ENCODE measurements at places on chromosomes 6 and 20.

DNA sequence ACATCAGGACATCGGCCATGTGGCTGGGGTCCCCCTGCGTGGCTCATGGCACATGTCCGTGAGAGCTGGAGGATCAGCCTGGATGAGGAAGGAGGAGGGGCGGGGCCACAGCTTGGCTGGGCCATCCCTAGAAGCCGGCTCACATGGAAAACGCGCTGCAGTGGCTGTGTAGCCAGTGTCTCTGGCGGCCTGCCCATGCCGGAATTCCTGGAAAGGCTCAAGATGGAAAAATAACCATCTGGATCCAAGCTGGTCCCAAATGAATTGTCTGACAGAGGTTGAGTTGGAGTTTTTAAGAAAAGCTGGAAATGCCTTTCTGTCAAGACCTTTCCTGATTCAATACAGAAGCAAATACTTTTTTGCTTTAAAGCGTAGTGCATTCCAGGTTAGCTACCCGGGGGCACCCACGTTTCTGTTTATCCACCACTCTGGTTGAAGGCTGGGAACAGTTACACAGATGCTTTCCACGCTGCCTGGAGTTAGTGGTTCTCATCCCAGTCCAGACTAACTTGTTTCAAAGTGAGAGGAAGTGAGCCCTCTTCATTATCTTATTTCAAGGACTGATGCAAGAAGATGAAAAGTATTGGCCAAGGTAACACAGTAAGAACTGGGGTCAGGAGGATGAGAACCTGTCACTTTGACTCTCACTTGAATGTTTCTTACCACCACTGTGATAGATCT, 99.0 kb downstream of the GMPR start:
- DNase-seq: no peak

GRCh38 chr20:4406627-4407026, 315.1 kb upstream of the PRND start:
- DNase-seq: no peak

GRCh38 chr20:42650191-42650746, 539.4 kb downstream of the PTPRT start:
- DNase-seq: no peak

DNA sequence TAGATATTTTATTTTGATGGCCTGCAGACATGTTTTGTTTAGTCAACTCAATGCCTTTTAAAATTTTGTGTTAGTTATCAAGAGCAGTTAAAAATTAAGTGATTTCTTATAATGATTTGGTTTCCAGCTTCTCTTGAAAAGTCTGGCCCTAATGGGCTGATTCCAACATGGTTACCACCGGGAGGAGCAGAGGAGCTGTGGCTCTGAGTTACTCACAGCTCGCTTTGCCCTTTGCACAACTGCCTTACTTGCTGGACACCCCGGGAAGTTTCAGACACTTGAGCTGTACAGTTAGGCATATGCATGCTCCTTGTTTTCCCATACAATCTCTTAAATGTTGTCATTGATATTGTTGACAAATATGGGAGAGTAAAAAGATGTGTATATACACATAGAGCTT, 173.1 kb upstream of the MMS22L start:
- DNase-seq: no peak

DNA sequence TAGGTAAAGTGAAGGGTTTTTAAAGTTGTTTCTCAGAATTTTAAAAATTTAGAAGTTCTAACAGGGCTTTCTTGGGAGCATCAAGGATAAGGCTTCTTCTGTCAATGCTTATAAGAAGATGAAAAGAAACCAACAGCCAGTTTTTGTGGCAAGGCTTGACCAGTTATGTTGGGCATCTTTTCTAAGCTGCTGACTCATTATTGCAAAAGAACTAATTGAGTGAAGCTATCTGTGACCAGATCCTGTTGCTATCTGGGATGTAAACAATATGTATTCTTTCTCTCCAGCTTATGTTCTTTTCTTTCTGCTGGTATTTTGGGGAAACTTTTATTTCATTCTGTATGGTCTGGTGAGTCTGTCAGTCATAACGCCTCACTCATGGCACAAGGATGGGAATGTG, 643.8 kb downstream of the HDGFL1 start:
- no peak for DNase-seq

DNA sequence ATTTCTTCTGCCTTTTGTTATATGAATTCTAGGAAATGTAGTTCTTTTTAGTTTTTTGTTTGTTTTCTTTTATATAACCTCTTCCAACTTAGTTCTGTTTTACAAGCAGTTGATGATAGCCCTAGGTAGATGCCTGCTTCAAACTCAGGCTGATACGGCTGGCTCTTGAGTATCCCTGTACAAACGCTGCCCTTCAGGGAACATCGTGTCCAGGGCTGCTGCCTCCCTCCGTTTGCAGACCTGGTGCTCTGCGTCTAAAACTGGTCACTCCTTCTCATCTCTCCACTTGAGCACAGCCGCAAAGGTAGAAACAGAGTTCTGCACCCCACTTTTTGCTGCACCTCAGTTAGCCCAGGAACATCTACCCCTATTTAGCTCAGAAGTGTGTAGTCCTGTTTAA, 310.1 kb downstream of the PRL start:
- DNase-seq: no peak

DNA sequence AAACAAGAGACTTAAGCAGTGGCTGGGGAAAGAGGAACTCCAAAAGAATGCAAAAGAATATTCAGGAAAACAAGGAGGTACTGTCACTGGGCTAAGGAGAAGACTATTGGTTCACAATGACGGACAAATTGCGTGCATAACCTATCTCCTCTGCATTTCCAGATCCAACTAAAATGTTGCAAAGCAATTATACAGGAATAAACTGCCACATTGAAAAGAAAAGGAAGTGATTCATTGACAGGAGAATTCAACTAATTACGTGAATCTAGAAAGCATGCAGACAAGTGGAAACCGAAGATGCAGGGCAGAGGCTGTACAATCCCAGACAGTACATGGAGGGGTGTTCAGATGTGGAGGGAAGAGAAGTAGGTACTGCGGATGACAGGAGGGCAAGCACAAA, 152.8 kb upstream of the RIPOR2 start:
- DNase-seq: no peak

DNA sequence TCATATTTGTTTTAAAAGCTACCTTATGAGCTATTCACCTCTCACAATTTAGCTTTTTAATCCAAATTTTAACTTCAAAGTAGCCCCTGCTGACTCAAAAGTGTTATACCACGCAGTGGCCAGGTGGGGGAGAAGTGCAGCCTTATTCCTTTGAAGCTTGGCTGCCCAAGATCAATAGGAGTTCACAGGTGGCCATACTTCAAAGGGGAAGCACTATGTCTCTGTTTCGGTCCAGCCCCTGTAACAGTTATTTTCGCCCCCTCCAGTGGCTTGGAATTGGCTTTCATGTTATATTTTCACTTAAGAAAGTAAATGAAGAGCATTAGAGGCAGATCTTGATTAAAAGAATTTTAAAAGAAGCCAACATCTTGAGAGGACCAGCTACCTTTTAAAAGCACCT, 608.4 kb downstream of the EPHA7 start:
- no peak for DNase-seq

DNA sequence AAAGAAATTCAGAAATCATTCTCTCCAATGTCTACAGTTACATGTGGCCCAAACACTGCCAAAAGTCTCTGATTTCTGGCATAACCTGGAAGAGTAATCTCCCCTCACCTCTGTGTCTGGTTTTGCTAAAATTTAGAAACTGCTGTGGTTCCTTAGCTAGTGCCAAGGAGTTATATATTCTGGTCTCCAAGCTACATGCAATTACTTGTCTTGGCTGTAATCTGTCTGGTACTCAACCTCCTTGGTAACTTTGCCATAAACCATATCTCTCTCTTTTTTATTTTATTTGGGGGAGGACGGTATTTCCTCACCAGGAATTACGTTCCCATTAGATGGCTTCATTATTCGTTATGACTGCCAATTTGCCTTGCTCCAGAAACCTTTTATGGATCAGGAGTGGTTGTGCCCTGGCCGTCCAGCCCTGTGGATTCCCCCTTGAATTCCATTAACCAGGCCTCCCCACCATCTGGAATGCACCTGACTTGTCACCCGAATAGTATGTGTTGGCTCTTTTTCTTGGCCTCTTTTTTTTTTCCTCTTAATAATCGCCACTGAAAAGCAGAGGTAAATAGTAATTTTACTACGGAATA, 400.0 kb downstream of the CD83 start:
- no peak for DNase-seq

GRCh38 chr20:51507216-51508036, 35.1 kb downstream of the NFATC2 start:
- DNase-seq: no peak

DNA sequence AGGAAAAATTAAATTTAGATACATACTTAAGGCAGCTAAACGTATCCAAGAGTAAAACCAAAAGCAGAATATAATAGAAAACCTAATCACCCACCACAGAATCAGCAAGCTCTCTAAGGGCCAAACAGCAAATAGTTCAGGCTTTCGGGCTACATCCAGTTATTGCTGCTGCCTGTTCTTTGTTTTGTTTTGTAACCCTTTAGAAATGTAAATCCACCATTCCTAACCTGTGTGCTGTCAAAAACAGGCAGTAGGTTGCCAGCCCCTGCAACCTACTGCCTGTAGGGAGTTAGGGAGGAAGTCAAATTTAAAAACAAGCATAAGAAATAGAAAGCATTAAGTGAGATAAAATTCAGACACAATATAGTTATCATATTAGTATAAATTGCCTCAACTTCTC, 225.9 kb downstream of the PTPRT start:
- DNase-seq: no peak

GRCh38 chr6:114366899-114367298, 24.1 kb upstream of the HS3ST5 start:
- no peak for DNase-seq

- no peak for DNase-seq
These were observed 27.7 kb downstream of the PTGIS start for GRCh38 chr20:49540232-49540620.

GRCh38 chr20:57940868-57941522, 231.2 kb upstream of the PMEPA1 start:
- DNase-seq: no peak

DNA sequence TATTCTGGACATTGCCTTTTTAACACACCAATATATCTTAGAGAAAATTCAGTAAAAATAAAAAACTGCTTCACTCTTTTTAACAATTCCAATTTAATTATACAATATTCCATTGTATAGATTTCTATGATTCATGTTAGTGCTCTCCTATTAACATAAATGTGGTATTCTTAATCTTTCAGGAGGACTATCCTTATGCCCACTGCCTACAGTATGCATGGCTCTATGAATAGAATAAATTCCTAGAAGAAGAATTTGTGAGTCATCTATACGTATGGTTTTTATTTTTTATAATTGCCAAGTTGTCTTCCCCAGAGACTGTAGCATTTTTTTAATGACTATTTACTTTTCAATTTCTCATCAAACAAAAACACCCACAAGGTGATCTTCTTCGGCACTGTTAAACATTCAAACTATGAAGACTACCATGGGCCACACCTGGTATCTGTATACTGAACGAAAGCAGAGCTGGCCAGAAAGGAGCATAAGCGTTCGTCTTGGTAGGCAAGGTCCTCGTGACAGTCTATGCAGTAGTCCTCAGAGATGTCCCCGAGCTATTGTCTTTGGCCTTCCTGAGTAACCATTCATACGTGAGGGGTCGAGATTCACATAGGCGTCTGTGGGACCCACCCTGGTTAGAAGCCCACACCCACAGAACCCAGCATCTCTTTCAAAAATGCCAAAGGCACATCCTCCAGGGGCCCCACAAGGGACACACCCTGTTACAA, 74.6 kb downstream of the KIF16B start:
- no peak for DNase-seq

GRCh38 chr6:47974106-47974505, 136.9 kb downstream of the PTCHD4 start:
- DNase-seq: no peak

DNA sequence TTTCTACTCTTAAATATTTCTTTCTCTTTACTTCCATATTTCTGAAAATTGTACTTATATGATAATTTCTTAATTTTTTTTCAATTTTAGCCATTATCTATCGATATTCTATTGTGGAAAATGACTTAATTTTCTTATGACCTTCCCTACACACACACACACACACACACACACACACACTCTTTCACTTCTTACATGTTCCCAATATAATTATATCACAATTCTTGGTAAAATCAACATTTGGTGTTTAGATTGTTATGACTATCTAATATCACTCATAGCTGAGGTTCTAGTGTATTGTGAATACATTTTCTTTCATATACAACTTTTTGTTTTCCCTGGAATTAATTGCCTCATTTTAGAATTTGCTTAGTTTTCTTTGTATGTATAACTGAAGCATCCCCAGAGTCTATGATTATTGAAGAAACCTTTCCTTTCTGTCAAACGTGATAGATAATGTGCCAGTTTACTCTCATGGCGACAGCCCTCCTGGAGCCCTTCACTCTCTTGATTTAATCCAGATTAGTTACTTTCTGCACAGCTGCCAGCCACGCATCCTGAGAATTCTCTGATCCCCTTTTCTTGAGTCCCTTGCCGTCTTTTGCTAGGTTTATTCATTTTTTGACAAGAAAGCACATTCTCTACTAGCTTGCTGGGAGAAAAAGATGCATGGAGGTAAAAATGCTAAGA, 63.4 kb downstream of the RNF182 start:
- DNase-seq: no peak

- DNase-seq: no peak
These were observed 469.7 kb downstream of the CDKAL1 start for GRCh38 chr6:21003780-21004541.

DNA sequence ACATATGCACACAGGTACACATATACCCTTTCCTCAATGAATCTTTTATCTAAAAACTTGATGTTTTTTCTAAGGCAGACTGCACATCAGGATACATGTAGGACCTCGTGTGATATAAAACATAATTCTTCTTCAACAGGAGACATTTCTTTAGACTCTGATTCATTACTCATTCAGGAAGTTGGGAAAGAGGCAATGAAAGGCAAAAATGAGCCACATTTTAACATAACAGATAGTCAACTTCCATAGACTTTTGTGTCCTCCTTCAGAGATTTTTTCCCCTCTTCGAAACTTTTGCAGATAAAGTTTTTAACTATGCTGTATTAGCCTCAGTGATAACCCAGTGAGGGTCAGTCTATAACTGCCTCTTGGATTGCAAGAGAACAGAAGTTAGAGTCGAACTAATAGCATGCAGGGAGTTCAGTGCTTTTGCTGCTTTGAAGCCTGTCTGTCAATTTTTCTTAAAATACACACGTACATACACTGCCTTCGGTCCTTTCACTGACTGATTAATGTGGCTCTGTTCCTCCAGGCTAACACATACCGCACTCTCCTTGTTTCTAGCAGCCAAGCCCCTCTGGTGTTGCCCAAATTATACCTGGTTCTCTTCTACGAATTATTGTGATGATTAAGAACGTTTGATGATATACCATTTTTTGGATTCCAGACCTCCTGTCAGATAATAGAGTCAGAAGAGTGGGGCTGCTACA, 562.5 kb upstream of the MAP3K7 start:
- DNase-seq: no peak

- DNase-seq: no peak
These were observed 23.6 kb upstream of the FANCE start for GRCh38 chr6:35428421-35429149.

- no peak for DNase-seq
These were observed 10.1 kb downstream of the PXMP4 start for GRCh38 chr20:33709905-33710541.

DNA sequence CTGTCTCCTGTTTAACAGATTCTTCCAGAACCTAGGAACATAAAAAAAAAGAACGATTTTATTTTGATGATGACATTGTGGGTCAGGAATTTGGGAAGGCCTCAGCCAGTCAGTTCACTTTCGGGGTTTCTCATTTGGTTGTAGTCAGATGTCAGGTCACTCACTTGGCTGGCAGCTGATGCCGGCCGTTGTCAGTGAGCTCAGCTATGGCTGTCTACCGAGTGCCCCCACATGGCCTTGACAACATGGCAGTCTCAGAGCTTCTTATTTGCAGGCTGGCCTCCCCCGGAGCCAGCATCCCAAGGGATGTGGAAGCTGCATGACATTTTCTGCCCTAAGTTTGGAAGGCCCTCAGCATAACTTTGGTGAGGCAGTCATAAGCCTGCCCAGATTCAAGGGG, 11.5 kb downstream of the RNF217 start:
- no peak for DNase-seq
